Tibial nerve (tissue), 4 donors: ENCODE measurements at places on chromosomes 6 and 20. TPM values are rescaled to one million over a fixed set of nuclear protein-coding genes. Genes with fewer than 3 reads are reported as not detected.

Gene DBNDD2
- total RNA-seq, result 51.6 TPM

Gene TRIM40
- total RNA-seq, result not detected

- DNase-seq, result no peak
These were observed 3.5 kb upstream of the APOBEC2 start for GRCh38 chr6:41049521-41049920.

DNA sequence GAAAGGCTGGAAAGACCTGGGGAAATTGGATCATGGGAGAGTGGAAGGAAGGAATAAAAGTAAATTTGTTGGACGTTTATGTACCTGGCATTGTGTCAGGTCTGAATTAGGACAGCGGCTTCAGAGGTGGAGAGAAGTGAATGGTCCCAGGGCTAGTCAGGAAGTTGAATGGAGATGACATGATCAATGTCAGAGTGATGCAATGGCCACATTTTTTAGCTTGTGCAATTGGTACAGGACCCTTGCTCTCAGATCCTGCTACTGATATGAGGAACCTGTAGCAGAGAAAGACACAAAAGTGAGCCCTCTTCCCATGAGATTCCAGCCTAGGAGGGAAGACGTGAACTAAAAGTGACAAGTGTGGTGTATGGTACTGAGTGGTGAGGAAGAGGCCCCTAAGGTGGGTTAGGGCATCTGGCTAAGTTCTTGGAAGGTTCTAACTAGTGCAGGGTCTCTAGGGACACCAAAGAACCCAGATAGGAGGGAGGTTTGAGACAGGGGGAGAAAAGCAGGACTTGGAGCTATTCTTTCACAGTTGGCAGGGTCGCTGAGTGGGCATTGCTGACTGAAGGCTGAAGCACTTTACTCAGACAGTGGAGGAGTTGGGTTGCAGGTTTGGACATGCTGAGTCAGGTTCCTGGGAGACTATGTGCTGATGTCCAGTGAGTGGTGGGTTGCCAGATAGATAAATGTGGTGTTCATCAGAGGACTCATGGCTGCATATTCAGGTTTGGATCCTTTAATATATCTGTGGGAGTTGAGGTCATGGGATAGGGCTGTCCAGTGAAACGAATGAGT is 266.1 kb upstream of the RNF24 start:
- DNase-seq, result no peak

- DNase-seq, result no peak
These were observed 120.1 kb downstream of the SNX5 start for GRCh38 chr20:17848249-17849048.

GRCh38 chr6:112155886-112156285 is 68.5 kb downstream of the FAM229B start:
- no peak for DNase-seq
